NCI-H2081 treated with DMSO at 0.1 percent for 48 hours (cell line): ENCODE measurements at places on chromosomes 5 and 9.

- no peak for DNase-seq
Measured at GRCh38 chr5:10527281-10527950, 36.5 kb upstream of the ANKRD33B start.

GRCh38 chr5:113031557-113031956 lies 55.0 kb downstream of the DCP2 start:
- no peak for DNase-seq

- DNase-seq, result no peak
Measured at GRCh38 chr5:81789033-81789432, 38.1 kb upstream of the SSBP2 start.

GRCh38 chr5:170427672-170428236 lies 38.6 kb upstream of the KCNMB1 start:
- no peak for DNase-seq

DNA sequence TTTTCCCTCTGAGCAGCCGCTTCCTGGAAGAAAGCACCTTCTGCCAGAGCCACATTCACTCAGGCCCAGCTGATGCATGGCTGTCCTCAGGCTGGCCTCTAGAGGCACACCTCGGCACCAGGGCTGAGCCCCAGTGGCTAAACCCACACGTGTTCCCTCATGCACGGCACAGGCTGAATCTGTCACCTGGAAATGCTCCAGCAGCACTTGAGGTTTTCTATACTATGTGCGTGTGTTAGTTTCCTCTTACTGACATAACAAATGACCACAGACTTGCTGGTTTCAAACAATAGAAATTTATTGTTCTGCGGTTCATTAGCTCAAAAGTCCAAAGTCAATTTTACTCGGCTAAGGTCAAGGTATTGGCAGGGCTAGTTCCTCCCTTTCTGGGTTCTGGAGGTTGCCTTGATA lies 141.4 kb downstream of the LRRC70 start:
- no peak for DNase-seq

DNA sequence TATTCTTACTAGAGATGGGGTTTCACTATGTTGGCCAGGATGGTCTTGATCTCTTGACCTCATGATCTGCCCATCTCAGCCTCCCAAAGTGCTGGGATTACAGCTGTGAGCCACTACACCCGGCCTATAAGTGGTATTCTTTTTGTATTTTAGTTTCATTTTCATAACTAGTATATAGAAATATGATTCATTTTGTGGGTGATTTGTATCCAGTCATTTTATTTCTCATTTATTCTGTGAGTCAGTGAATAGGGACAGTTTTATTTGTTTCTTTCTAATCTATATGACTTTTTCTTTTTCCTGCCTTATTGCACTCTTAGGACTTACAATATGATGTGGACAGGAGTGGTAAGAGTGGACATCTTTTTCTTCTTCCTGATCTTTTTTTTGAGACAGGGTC lies 112.9 kb downstream of the AOPEP start:
- no peak for DNase-seq

- no peak for DNase-seq
Measured at GRCh38 chr9:10605388-10605787, 7.4 kb downstream of the PTPRD start.

DNA sequence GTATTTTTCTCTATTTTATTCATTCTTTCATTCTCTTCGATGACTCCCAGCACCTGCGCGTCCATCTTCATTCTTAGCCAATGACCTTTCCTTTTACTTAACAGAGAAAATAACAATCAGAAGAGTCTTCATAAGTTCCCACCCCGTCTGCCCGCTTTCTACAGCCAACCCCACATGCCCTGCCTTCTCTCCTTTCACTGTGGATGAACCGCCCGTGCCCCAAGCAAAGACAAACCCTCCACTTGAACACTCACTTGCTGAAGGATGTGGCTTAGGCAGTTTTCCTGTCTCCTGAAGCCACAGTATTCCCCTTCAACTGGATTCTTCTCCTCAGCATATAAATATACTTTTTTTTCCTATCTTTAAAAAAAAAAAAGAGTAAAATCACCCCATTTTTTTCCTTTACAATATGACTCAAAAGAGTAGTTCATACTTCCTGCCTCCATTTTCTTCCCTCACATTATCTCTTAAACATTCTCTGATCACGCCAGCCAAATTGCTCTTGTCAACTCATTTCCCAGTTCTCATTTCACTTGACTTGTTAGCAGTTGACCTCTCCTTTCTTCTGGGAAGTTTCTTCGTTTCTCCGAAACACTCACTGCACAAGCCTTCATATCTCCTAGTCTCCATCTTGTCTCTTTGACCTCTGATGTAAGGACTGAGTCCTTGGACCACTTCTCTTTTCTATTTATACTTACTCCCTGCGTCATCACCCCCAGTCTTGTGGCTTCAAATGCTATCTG lies 11.1 kb downstream of the NIPSNAP3B start:
- no peak for DNase-seq

DNA sequence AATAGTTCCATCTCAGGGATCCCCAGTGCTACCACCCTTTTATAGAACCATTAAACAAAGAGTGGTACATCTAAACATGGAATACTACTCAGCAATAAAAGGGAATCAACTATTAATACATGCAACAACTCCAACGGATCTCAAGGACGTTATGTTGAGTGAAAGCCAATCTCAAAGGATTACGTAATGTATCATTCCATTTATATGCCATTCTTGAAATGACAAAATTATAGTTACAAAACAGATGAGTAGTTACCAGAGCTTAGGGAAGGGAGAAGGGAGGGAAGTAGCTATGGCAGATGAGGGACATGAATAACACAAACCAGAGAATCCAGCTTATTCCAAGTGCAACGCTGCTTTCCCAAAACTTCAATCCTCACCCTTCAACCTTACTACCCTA lies 69.5 kb downstream of the ACTL7B start:
- DNase-seq, result no peak

DNA sequence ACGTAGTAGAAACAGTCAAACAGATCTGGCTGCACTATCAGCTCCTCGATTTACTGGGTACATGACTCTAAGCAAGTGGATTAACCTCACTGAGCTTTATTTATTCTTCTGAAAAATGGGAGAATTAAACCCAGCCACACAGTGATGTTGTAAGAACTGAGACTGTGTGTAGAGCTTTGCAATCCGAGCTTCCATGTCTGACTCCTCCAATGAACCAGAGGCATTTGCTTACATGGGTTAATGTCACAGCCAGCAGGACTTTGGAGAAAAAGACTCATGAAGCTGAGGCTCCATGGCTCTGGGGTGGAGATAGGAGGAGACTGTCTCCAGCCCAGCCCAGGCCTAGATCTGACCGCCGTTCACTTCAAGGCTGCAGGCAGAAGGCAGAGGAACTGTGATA lies 201.3 kb downstream of the CDK5RAP2 start:
- no peak for DNase-seq

- DNase-seq, result no peak
Measured at GRCh38 chr5:109168151-109168550, 241.6 kb downstream of the PJA2 start.

DNA sequence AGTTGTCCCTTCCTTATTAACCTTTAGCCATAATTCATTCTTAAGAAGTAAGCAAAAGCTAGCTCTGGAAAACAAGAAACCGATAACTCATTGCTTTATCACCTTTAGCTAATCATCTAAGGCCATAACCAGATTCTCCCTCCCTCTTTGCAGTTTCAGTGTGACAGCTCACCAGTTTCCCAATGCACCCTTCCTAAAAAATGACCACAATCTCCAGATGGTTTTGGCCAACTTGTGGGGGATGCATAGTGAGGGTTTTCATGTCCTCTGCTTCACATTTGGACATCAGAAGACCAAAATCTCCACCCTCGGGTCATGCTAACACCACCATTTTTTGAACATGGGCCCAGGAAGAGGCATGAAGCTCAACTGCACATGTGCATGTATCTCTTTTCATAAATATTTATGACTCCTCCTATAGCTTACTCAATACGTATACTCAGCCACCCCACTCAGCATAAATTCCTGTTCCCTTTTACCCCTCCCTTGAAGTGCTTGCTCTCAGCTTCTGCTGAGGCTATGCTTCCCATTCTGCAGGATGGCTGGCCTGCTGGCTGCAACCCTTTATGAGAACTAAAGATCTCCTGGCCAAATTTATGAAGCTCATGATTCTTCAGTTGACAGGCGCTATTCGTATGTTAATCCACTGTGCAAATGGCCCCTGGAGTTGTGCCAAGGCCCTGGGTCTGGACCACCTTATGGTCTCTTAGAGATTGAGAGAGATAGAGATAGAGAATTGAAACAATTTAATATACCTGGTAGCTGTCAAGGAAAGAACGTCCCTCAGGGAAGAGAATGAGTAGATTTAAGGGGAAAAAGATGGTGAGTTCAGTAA lies 14.8 kb downstream of the PPP3R2 start:
- no peak for DNase-seq

- DNase-seq, result peak; percentile 65
Measured at GRCh38 chr5:28766565-28767158, 1728.3 kb upstream of the CDH9 start.

DNA sequence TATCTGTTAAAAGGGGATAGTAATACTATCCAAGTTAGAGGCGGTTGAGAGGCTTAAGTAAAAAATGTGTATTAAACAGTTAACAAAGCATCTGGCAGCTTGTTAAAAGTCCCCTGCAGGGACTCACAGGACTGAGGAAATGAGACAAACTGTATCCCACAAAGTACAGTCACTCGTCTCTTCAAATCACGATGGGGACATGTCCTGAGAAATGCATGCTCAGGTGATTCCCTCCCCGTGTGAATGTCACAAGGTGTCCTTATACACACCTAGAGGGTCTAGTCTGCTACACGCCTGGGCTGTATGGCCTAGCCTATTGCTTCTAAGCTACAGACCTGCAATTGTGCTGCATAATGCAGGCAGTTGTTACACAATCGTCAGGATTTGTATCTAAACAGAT lies 237.0 kb downstream of the IRX2 start:
- no peak for DNase-seq

GRCh38 chr5:1205255-1206180 lies 4.1 kb downstream of the SLC6A19 start:
- DNase-seq, result no peak

GRCh38 chr5:181160152-181160754 lies 12.9 kb downstream of the OR2V2 start:
- DNase-seq, result no peak
